ENCODE measurements at places on chromosomes 7 and 10. TPM values are rescaled to one million over a fixed set of nuclear protein-coding genes. Genes with fewer than 3 reads are reported as not detected.

GRCh38 chr7:130381468-130382312, 1.4 kb downstream of the CPA1 start:
- no peak for ATAC-seq

DNA sequence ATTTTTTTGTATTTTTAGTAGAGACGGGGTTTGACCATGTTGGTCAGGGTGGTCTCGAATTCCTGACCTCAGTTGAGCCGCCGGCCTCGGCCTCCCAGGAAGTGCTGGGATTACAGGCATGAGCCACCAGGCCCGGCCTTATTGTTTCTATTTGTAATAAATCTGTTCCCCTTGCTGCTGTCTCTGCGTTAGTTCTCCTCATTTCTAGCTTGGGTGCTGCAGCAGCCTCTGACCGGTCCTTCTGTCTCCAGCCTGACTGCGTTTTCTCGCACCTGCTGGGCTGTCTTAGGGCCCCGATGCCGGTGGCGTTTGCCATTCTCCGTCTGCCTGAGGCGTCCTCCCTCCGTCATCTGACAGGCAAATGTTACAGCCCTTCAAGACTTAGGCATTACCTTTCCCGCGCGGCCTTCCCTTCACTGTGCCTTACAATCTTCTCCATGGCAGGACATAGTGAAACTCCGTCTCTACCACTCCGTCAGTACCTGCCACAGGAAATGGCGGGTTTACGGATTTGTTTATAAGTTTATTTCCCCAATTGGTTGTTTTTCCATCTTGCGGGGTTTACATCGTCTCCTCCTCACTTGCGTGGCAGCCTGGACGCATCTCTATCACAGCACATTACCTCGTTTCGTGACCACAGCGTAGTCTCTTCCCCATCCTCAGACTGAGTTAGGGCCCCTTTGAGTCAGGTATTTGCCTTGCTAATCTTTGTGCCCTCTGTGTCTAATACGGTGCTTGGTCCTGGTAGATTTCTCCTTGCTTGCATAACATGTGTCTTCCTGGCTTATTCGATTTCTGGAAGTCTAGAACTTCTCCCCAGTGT, 2.3 kb upstream of the GIMAP8 start:
- ATAC-seq: no peak

GRCh38 chr10:4770801-4771553, 55.0 kb upstream of the AKR1E2 start:
- ATAC-seq: peak; percentile 86

DNA sequence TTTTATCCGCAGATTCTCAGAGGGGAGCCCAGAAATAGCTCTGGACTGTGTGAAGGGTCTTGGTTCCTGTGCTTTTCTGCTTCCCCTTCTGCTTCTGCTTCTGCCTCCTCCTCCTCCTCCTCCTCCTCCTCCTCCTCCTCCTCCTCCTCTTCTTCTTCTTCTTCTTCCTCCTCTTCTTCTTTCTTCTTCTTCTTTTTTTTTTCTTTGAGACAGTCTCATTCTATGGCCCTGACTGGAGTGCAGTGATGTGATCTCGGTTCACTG, 11.6 kb downstream of the PDZD7 start:
- no peak for ATAC-seq

GRCh38 chr10:16381083-16381482, 55.7 kb upstream of the PTER start:
- no peak for ATAC-seq

GRCh38 chr10:91340613-91341362, 69.4 kb upstream of the HECTD2 start:
- no peak for ATAC-seq

DNA sequence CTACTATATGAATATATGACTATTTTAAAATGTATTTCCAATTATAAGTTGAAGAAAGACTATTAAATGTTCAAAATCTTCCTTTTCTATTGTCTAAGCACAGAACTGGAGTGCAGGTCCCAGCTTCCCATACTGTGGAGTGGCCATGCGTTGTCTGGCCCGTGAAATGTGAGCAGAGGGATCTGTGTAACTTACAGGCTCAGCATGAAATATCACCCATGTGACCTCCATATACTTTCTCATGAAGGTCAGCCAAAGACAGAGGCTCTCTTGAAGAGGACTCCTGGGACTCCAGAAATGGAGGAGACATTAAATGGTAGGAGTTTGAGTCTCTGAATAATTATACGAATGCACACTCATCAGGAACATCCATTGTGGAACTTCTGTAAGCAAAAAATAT, 92.4 kb upstream of the CAV2 start:
- ATAC-seq: no peak

DNA sequence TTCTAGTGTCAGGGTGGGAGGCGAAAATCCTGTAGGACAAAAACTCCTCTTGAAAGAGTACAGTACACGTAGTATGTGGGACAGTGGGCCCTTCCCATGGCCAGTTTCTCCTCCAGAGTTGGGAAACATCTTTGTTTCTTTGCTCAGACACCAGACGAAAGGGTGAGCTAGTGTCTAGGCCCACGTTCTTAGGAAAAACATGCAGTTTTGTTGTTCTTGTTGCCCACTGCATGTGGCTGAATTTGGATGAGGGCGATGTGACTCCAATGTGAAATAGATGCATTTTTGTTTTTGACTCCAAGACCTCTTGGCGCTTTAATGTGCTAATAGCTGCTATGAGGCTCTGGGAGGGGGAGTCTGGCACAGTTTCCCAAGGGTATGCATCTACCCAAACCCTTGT, 100.8 kb downstream of the ATXN7L1 start:
- no peak for ATAC-seq

DNA sequence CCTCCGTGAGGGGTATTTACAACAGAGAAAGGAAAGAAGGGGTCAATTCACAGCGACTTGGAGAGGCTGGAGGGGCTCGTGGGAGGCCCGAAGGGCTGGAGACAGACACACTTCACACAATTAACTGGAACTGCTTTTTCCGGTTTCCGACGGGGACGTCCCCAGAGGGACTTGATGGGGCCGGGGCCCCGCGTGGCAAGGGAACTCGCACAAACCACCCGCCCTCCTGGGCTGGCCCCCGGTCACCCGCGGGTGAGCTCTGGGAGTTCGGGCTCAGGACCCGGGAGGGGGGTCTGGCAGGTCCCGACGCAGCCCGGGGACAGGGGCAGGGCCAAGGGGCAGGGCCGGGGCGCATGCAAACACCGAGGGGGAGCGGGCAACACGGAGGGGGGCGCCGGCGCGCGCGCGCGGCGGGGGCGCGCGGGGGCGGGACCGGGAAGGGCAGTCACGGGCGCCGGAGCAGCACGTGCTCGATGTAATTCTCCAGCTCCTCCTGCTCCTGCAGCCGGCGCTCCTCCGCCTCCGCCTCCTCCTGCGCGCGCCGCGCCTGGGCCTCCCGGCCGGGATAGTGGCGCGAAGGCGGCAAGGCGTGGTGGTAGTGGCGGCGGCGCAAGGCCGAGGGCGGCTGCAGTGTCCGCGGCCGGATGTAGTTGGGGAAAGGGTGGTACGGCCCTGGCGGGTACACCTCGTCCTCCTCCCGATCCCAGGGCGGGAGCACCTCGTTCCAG, 2.7 kb downstream of the VGF start:
- ATAC-seq: peak; percentile 23

DNA sequence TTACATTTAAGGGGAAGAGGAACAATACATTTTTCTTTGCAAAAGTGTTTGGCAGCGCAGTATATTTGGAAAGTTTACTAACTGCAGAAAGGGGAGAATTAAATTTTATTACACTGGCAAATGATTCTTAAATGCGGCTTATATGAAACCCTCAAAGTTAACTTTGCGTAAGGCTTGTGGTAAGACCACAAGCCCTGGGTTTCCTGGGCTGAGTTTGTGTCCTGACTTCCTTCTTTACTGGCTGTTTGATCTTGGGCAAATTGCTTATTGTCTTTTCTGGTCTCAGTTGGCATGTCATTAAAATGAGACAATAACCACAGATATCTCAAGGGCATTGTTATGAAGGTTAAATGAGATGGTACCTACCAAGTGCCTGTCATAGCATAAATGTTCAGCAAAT, 106.8 kb downstream of the GLRX3 start:
- no peak for ATAC-seq

- ATAC-seq: no peak
Measured at GRCh38 chr10:117972168-117972837, 74.4 kb downstream of the RAB11FIP2 start.

DNA sequence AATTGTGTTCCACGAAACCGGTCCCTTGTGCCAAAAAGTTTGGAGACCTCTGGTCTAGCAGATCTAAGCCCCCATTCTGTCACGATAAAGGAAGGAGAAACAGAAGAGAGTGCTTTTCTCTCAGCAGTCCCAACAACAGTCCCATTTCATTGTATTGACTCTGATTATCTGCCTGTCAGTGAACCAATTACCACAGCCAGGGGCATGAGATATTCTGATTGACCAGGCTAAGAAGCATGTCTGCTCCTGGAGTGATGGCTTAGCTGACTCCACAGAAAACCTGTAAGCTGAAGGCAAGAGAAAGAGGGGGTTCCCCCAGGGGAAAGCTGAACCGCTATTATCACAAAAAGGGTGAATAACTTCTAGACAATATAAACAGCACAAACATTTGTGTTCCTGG, 765.4 kb downstream of the SORCS1 start:
- no peak for ATAC-seq

DNA sequence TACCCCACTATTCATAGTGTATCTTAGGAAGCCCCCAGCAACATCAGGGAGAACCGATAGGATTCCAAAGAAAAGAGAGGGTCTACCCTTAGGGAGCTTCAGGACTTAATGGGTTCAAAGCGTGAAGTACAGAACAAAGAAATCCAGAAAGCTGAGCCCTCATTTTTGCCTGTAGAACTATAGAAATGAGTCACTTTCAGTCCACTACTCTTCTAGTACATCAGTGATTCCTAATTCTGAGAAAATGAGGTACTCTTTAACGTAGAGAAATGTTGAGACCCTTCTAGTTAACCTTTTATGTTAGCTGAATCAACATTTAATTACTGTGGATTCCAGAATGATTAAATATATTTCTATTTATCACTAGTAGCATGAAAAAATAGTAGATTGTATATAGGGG, 1.8 kb downstream of the TDRD1 start:
- ATAC-seq: no peak

- no peak for ATAC-seq
Measured at GRCh38 chr7:8637322-8637721, 203.9 kb downstream of the NXPH1 start.

GRCh38 chr10:78312197-78313047, 278.8 kb downstream of the RPS24 start:
- ATAC-seq: peak; percentile 67

DNA sequence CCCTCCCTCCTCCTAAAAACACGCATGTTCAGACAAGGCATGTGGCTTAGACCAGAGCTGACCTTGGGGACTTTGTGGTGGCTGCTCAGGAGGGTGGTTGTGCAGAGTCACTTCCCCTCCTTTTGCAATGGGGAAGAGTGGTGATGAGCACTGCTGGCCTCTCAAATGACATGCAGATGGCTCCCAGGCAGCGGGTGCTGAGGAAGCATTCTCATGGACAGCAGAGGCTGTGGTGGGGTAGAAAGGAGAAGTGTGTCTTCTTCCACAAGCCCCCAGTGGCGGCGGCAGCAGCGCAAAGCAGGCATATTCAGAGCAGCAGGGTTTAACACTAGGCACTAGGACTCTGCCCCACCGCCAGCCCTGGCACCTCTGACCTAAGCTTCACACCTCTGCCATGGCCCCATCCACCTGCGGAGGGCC, 105.9 kb upstream of the ANLN start:
- ATAC-seq: peak; percentile 47

GRCh38 chr7:22093001-22093400, 147.3 kb upstream of the CDCA7L start:
- peak; percentile 28 for ATAC-seq

DNA sequence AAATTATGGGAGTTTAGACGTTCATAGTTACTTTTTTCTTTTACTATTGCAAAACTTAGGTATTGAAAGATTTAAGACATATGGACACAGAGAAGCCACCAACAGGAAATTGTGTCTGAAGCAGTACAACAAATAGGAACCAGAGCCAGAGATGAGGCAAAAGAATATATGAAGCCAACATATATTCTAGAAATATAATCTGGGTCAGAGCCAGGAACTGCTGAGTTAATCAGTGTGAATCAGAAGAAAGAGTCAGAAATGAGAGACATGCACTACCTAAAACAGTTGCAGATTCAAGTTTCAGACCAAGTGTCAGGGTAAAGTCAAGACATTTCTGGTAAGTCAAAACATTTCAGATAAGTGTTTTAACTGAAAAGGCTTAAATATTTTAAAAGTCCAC, 67.7 kb downstream of the DGKB start:
- no peak for ATAC-seq

- ATAC-seq: no peak
Measured at GRCh38 chr10:15348579-15348978, 22.5 kb downstream of the FAM171A1 start.

DNA sequence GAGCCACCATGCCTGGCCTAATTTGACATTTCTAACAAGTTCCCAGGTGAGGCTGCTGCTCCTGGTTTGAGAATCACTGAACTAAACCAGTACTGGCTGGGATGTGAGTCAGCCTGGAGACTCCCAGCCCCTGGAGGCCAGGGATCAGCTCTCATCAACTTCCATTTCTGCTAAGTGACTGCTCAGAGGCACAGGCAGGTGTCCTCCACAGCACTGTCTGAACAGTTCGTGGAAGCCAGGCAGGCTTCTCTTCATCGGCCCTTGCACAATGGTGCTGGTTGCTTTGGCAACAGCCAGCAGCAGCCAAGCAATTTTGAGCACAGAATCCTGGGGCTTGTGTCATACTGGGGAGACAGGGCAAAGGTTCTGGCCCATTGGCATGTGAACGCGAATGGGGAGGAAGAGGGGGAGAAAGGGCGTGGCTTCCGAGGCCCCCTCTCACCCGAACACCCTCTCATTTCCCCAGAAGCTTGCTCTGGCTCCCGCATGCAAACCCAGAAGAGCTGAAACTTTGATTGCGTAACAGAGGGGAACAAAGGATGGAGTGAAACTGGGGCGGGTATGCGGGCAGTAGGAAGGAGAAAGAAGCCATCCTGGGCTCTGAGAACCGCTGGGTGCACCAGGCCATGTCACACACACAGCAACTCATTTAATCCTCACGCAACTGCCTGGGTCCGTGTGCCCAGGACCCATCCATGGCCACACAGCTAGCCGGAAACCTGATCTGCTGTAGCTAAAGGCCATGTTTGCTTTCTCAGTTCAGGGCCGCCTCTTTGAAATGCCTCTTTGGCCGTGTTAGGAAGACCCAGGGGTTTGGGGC, 9.0 kb upstream of the POR start:
- ATAC-seq: peak; percentile 96

GRCh38 chr10:118963341-118963740, 66.2 kb upstream of the NANOS1 start:
- ATAC-seq: no peak

SUN3 gene
- not detected for total RNA-seq

CUZD1 gene
- total RNA-seq: 1.4 TPM

XPNPEP1 gene
- 50.8 TPM for total RNA-seq

PDZD7 gene
- total RNA-seq: 0.39 TPM

VWDE gene
- total RNA-seq: not detected

CDK6 gene
- 34.4 TPM for total RNA-seq

COL26A1 gene
- not detected for total RNA-seq

HOXA13 gene
- total RNA-seq: not detected

CTAGE15 gene
- not detected for total RNA-seq

Data from gastroesophageal sphincter (tissue), 4 donors.